ENCODE measurements at places on chromosomes 5 and 9.

DNA sequence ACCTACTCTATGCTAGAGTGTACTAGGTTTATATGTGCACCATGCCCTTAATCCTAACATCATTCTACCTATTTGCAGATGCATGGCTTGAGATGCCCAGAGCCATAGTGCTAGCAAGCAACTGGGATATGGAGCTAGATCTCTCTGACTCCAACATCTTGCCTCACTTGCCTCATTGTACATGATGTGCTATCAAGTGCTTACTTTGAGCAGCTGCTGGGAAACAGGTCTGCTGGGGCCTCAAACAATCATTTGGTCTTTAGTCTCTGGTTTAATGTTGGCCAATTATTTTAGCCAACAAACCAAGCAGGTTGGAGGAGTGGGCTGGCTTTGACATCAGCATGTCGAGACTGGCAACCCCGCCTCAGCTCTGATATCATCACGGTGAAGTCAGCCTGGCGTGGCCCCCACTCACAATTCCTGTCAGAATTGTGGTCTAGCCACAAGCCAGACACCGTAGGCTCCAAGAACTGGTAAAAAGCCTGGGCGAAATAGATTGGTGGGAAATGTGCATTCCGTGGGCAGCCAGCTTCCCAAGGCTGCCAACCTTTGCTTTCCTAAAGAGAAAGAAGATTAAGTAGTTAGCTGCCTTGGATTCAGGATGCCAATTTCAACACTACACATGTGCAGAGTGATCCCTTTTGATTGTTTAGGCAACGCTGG, 21.1 kb upstream of the GAS1 start:
- no peak for DNase-seq

GRCh38 chr5:169089343-169089742, 211.6 kb downstream of the SLIT3 start:
- no peak for DNase-seq

- DNase-seq = peak; percentile 30
These were observed 17.7 kb downstream of the SRP19 start for GRCh38 chr5:112878760-112879159.

- DNase-seq = no peak
These were observed 22.3 kb upstream of the GABRP start for GRCh38 chr5:170761048-170761707.

- DNase-seq = peak; percentile 48
These were observed 602 bp downstream of the RPL37 start for GRCh38 chr5:40834391-40834848.

DNA sequence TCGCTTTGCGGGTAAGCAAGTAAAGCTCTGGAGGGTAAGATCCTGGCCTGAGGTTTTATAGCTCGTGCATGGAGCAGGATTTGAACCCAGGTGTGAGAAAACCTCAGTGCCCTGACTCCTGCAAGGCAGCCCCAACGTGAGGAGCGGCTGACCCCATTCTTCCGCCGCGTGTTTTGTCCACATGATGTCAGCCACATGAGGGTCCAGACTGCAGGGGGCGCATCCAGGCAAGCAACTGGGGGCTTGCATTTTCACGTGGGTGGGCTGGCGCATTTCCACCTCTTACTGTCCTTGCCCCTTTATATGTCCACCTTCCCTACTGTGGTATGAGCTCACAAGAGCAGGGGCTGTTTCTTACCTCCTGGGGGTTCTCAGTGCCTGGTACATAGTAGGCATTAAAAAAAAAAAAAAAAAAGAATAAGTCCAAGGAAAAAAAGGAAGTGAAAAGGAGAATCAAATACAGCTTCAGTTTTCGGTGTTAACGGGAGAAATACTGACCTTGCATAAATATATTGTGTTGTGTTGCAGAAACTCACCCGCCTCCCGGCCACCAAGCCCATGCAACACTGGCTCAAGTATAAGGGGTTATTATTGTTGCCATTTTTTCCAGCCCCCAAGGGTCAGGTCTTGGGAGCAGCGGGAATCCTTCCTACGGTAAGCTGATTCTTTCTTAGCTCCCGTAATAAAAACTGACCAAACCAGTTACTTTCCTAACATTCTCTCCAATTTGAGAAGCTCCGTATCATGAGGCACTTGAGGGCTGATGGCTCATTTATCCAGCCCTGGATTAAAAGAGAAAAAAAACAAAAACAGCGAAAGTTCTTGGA, 15.0 kb downstream of the TLX3 start:
- no peak for DNase-seq
